Aorta (tissue), 5 donors: ENCODE measurements at places on chromosomes 12 and 14. TPM values are rescaled to one million over a fixed set of nuclear protein-coding genes. Genes with fewer than 3 reads are reported as not detected.

GRCh38 chr14:99779751-99780150, 13.5 kb upstream of the EML1 start:
- no peak overlapping the region for H3K27ac ChIP-seq
- H3K27me3 ChIP-seq = no peaks in the 10 kb centered on the region
- DNase-seq = no peak
- H3K4me3 ChIP-seq = no peak overlapping the region

DNA sequence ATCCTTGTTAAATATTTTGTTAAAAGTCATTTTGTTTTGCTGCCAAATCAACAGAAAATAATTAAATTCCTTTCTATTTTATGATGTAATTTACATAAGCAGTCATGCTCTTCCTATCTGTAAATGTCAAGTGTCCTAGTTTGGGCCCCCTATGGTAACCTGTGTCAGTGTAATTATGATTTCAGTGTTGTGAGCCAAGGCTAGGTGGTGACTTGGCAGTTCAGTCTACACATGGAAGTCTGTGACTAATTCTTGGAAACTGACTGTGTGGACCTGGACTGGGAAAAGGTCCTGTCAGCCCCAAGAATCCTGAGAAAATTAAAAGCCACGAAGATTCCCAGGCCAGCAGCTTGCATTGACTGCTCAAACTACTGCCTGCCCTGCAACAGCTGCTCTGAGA, 371.0 kb downstream of the FUT8 start:
- DNase-seq = no peak
- H3K27me3 ChIP-seq = no peaks in the 10 kb centered on the region
- no peaks in the 10 kb centered on the region for H3K36me3 ChIP-seq

DNA sequence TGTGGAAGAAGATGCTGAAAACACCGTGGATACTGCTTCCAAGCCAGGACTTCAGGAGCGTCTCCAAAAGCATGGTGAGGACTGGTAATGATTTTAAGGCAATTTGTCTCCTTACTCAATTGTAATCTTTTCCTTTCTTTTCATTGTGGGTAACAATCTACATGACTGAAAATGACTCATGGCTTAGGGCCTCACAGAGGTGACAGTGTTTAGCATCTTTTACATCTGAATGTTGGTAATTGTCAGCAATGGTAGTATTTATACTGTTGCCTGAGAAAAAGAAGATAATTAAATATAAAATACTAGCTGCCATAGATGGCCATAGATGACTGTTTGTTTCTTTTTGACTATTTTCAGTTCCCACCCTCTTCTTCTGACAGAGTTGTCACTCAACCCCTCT, 31.6 kb downstream of the TULP3 start:
- DNase-seq = no peak
- no peak overlapping the region for H3K4me3 ChIP-seq
- H3K36me3 ChIP-seq = peaks cover 5% of the 10 kb centered on the region
- no peaks in the 10 kb centered on the region for H3K27me3 ChIP-seq
- no peak overlapping the region for H3K27ac ChIP-seq
- H3K4me1 ChIP-seq = no peaks in the 10 kb centered on the region

- H3K36me3 ChIP-seq = peaks cover 3% of the 10 kb centered on the region
- DNase-seq = no peak
- H3K4me1 ChIP-seq = no peaks in the 10 kb centered on the region
These were observed 20.4 kb downstream of the ZFYVE21 start for GRCh38 chr14:103735815-103736545.

GRCh38 chr12:15435597-15435996, 113.3 kb downstream of the PTPRO start:
- no peaks in the 10 kb centered on the region for H3K4me1 ChIP-seq
- H3K4me3 ChIP-seq = no peak overlapping the region
- no peak overlapping the region for H3K27ac ChIP-seq
- H3K27me3 ChIP-seq = no peaks in the 10 kb centered on the region

- H3K4me3 ChIP-seq = no peak overlapping the region
- H3K4me1 ChIP-seq = no peaks in the 10 kb centered on the region
- H3K27me3 ChIP-seq = no peaks in the 10 kb centered on the region
- DNase-seq = no peak
- no peak overlapping the region for H3K27ac ChIP-seq
- no peaks in the 10 kb centered on the region for H3K36me3 ChIP-seq
These were observed 32.2 kb upstream of the GNG2 start for GRCh38 chr14:51828017-51828797.

DNA sequence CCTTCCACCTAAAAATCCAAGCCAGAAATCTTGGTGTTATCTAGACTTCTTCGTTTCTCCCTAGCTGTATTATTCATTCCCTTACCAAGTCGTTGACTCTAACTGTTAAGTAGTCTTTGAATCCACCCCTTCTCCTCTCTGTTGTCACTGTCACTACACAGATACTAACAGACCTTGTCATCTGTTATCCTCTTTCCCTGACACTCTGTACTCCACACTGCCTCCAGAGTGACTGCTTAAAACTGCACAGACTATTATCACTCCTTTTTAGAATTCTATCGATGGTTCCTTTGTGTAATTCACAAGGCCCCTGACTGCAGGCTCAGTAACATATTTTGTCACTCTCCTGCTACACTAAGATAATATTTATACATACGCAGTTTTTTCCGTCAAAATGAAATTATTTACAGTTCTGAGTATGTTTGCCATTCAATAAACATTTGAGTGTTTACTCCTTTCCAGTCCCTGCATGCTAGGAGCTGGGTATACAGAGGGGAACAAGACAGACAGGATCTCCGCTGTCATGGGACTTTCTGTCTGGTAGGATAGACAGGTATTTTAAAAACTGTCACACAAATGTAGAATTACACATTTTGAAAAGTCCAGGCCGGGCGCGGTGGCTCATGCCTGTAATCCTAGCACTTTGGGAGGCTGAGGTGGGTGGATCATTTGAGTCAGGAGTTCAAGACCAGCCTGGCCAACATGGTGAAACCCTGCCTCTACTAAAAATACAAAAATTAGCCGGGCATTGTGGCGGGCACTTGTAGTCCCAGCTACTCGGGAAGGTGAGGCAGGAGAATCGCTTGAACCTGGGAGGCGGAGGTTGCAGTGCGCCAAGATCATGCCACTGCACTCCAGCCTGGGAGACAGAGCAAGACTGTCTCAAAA, 3.8 kb downstream of the MARS1 start:
- peaks cover 4% of the 10 kb centered on the region for H3K36me3 ChIP-seq
- no peaks in the 10 kb centered on the region for H3K27me3 ChIP-seq
- H3K27ac ChIP-seq = no peak overlapping the region
- no peak for DNase-seq
- H3K4me3 ChIP-seq = no peak overlapping the region

- H3K4me3 ChIP-seq = no peak overlapping the region
- no peak overlapping the region for H3K27ac ChIP-seq
- peak; percentile 45 for DNase-seq
These were observed 264.9 kb downstream of the NOVA1 start for GRCh38 chr14:26332966-26333365.

- H3K4me3 ChIP-seq = no peak overlapping the region
- no peaks in the 10 kb centered on the region for H3K27me3 ChIP-seq
- H3K36me3 ChIP-seq = no peaks in the 10 kb centered on the region
- no peak for DNase-seq
- no peaks in the 10 kb centered on the region for H3K4me1 ChIP-seq
- H3K27ac ChIP-seq = no peak overlapping the region
These were observed 300.1 kb upstream of the STXBP6 start for GRCh38 chr14:25350021-25350420.

GRCh38 chr12:125519026-125519651, 453.9 kb downstream of the AACS start:
- no peaks in the 10 kb centered on the region for H3K4me1 ChIP-seq
- no peaks in the 10 kb centered on the region for H3K36me3 ChIP-seq
- no peak overlapping the region for H3K27ac ChIP-seq

DNA sequence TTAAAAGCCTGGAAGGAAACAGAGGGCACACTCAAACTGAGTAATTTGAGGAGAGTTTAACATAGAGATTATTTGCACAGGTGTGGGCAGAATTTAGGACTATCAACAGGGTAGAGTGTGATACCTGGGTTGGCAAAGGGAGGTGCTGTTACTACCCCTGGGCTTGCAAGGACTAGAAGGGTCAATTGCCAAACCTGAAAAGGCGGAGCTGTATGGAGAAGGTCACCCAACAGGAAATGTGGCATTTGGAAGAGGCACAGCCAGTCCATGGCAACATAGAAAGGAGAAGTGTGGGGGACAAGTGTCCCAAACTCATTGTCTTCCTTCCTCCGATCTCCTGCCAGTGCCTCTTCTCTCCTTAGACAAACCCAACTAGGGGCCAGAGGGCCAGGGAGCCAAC, 21.6 kb upstream of the MED13L start:
- H3K4me3 ChIP-seq = no peak overlapping the region
- no peaks in the 10 kb centered on the region for H3K27me3 ChIP-seq
- H3K4me1 ChIP-seq = peaks cover 4% of the 10 kb centered on the region
- no peak for DNase-seq
- no peaks in the 10 kb centered on the region for H3K36me3 ChIP-seq

DNA sequence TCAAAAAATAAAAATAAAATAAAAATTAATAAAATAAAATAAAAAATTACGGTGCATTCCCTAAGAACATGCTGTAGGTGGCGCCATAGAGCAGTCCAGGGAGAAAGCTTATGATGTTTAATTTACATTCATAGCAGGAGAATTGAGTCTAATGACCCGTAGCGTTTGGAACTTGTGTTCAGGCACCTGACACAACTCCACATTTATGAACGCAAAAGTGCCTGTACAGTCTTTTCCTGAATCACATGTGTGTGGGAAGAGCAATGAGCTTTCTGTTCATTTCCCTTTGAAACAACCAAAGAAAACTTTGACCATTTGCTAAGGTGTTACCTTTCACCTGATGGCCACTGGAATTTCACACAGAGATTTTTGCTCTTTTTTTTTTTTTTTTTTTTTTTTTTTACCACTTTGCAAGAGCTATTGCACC, 60.6 kb upstream of the KCNA1 start:
- no peak overlapping the region for H3K4me3 ChIP-seq
- H3K4me1 ChIP-seq = no peaks in the 10 kb centered on the region

DNA sequence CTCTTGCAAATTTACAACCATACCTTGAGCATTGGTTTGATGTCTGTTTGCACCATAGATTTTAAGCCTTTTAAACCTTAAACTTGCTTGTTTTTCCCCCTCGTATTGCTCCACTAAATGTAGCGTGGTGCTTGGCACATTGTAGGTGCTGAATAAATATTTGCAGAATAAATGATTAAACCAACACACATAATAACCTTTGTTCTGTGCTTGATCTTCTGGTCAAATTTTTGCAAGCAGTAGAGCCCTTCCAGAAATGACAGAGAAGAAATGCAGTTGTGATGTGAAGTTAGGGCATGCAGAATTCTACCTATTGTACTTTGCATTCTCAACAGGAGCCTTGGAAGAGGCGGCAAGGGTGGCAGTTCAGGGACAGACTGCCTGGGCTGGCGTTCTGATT, 394.4 kb upstream of the TBX3 start:
- no peak for DNase-seq
- H3K36me3 ChIP-seq = no peaks in the 10 kb centered on the region
- H3K4me3 ChIP-seq = no peak overlapping the region
- H3K27me3 ChIP-seq = no peaks in the 10 kb centered on the region
- H3K4me1 ChIP-seq = no peaks in the 10 kb centered on the region

DNA sequence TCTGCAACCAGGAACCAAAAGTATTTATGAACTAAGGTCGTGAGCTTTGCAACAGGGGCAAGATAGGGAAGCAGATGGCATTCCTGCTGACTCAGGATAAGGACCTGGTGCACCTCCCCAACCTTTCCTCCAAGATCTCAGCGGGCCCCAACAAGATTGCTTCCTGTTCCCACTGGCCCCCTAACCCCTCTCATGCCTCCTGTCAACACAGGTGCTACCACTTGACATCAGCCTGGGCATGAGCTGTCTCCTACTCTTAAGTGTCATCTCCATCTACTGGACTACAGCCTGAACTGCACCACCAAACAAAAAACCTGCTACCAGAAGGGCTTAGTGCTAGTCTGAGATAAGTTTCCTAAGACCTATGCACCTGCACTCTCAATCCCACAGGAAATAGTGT, 32.7 kb downstream of the MED6 start:
- peaks cover 9% of the 10 kb centered on the region for H3K36me3 ChIP-seq
- no peaks in the 10 kb centered on the region for H3K4me1 ChIP-seq
- no peaks in the 10 kb centered on the region for H3K27me3 ChIP-seq
- H3K27ac ChIP-seq = no peak overlapping the region
- H3K4me3 ChIP-seq = no peak overlapping the region

DNA sequence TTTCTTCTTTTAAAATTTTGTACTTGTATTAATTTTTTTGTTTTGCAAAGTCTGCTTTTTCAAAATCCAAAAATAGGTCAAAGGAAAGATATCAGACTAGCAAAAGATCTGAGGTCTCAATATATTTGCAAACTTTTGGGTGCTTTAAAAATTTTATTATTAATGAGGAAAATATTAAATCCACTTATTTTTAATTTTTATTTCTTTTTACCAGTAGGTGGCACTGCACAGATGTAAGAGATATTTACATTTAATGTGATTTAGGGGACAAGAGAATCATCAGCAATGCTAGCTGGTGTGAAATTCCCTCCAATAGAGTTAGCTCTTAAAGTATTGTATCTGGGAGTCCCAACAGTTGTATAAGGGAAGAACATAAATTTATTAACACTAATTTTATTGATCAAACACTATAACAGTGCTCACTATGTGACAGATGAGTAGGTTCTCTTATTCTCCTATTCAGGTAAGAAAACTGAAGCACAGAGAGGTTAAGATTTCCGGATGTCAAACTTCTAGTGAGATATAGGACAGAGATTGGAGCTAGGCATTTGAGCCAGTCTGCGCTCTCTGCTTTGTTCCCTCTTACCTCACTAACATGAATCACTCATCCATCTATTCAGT, 30.5 kb downstream of the ALX1 start:
- no peaks in the 10 kb centered on the region for H3K27me3 ChIP-seq
- H3K27ac ChIP-seq = no peak overlapping the region
- H3K36me3 ChIP-seq = no peaks in the 10 kb centered on the region
- no peaks in the 10 kb centered on the region for H3K4me1 ChIP-seq

GRCh38 chr12:77816196-77816595, 14.5 kb upstream of the NAV3 start:
- no peaks in the 10 kb centered on the region for H3K36me3 ChIP-seq
- H3K27ac ChIP-seq = no peak overlapping the region
- H3K4me1 ChIP-seq = no peaks in the 10 kb centered on the region
- no peak overlapping the region for H3K4me3 ChIP-seq
- no peak for DNase-seq
- no peaks in the 10 kb centered on the region for H3K27me3 ChIP-seq

GRCh38 chr12:50542448-50542847, 37.7 kb downstream of the DIP2B start:
- H3K4me1 ChIP-seq = no peaks in the 10 kb centered on the region
- no peak overlapping the region for H3K4me3 ChIP-seq
- no peak overlapping the region for H3K27ac ChIP-seq
- no peak for DNase-seq

Gene PRH2
- 4.0 TPM for polyA plus RNA-seq

Gene TNFAIP2
- 26.8 TPM for polyA plus RNA-seq

Gene NYNRIN
- 1.8 TPM for polyA plus RNA-seq

Gene KRT86
- polyA plus RNA-seq = 2.1 TPM

Gene C14orf180
- polyA plus RNA-seq = 0.50 TPM

Gene AKAP6
- polyA plus RNA-seq = 13.9 TPM

Gene GLIPR1
- 47.8 TPM for polyA plus RNA-seq

Gene ALKBH1
- 7.2 TPM for polyA plus RNA-seq
